ENCODE measurements at places on chromosomes 1 and 21.

DNA sequence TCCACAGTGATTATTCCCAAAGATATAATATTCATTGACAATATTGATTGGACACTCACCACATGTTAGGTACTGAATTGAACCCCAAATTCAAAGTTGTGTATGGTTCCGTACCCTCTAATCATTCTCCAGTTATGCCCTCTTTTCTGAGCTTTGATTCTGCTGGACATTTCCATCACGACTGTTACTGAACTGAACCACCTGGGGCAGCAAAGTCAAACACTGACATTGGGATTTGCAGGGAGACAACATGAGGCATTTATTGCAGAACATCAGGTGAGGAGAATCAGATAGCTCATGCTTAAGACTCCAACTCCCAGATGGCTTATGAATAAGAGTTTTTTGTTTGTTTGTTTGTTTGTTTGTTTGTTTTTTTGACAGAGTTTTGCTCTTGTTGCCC lies 420.9 kb downstream of the DISC1 start:
- no peak for DNase-seq

DNA sequence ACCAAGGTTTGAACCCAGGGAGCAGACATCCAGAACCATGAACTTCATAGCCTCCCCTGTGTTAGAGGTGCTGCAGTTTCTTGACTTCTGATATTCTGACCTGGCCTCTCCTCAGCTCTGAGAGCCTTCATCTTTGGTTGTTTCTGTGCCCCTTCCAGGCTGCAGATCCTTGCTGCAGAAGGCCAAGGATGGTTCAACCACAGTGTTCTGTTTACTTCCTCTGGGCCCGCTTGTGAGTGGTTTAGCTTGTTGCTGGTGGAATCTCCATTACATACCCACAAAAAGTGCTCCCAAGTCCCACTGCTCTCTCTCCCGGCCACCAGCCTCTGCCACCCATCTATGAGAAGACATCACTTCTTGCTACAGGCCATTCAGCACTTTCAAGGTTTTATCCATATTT lies 9.0 kb upstream of the SLC2A7 start:
- no peak for DNase-seq

DNA sequence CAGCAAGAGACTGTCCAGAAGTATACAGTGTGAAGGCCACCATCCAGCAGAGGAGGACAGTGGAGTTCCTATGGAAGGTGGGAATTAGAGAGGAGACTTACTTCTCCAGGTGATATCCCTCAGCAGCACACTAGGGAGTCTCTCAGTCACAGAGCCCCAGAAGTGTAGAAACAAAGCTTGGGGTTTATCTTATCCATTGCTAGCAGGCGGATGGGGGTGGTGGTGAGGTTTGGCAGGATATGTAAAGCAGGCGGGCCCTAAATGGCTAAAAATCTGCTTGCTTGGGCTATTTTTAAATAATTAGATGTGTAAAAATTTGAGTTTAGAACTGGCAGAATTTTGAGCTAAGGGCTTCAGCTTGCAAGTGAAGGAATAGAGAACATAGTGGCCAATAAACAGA lies 50.1 kb upstream of the RGS18 start:
- no peak for DNase-seq

DNA sequence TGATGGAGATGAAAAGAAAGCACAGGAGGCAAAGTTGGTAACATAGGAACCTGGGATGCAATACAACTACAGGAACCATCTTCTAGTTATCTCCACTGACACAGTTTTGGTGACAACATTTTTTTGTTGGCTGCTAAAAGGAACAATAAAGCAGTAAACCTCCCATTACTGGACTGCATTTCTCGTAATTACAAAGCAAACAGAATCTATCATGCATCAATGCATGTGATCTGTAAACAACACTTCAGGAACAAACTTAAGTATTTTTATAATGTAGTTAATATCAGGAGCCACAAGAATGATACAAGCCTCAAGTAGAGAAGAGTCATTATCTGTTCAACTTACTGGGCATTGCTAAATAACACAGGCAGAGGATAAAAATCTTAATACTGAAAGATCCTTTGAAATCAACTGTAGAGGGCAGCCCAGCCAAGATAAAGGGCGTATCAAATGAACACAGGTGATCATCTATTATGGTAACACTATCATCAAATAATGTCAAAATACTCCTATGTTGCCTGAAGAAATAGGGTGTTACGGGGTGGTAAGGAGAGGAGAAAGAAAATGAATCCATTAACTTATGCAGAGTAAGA lies 193.3 kb downstream of the EIF4G3 start:
- DNase-seq: no peak

- DNase-seq: no peak
Measured at GRCh38 chr21:16517383-16517782, 787.6 kb downstream of the USP25 start.

GRCh38 chr21:33022828-33023573 lies 2.7 kb upstream of the OLIG2 start:
- DNase-seq: no peak
